IMR-90 (cell line): ENCODE measurements at places on chromosomes 3 and 15.

GRCh38 chr3:177596248-177596815 lies 399.1 kb upstream of the TBL1XR1 start:
- DNase-seq, result no peak

- DNase-seq, result no peak
These were observed 27.1 kb downstream of the KY start for GRCh38 chr3:134623615-134624245.

DNA sequence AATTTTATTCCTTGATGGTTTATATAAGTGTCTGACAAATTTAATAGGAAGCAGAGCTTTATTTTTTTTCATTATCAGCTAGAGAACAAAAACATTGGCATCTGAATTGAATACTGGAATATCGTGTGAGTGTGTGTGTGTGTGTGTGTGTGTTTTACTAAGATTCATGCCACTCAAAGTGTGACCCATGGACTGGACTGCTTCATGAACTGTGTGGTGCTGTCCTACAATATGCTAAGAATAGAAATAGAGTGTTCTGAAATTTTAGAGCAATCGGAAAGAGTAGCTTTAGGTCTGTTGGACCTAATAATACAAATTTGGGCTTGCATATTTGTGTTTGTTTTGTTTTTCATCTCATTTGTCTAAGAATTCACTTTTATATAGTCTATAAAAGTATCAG lies 89.6 kb downstream of the MITF start:
- DNase-seq, result no peak

- DNase-seq, result no peak
These were observed 53.9 kb downstream of the NIPA2 start for GRCh38 chr15:22892333-22892732.

GRCh38 chr3:25088284-25088683 lies 339.8 kb upstream of the RARB start:
- DNase-seq, result no peak

GRCh38 chr3:175404621-175405020 lies 545.5 kb downstream of the NAALADL2 start:
- no peak for DNase-seq

DNA sequence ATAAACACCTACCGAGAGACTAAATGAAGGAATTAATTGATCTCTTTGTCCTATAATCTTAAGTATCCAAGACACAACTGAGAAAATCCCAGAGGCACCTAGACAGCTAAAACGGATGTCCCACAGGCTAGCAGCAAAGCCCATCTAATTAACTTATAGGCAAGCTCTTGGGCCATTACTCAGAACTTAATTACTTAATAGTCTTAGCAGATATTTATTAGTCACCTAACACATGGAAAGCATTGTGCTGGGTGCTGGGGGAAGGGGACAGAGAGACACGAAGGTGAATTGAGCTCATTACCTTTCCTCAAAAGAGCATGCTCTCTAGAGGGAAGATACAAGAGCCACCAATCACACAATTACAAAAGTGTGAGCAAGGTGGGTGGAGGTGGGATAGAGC lies 189.8 kb upstream of the PROK2 start:
- no peak for DNase-seq

- no peak for DNase-seq
These were observed 38.8 kb upstream of the LINGO1 start for GRCh38 chr15:77671362-77672056.

GRCh38 chr3:15510493-15510892 lies 11.0 kb downstream of the COLQ start:
- DNase-seq, result no peak

GRCh38 chr3:126912491-126913195 lies 70.3 kb upstream of the PLXNA1 start:
- no peak for DNase-seq

DNA sequence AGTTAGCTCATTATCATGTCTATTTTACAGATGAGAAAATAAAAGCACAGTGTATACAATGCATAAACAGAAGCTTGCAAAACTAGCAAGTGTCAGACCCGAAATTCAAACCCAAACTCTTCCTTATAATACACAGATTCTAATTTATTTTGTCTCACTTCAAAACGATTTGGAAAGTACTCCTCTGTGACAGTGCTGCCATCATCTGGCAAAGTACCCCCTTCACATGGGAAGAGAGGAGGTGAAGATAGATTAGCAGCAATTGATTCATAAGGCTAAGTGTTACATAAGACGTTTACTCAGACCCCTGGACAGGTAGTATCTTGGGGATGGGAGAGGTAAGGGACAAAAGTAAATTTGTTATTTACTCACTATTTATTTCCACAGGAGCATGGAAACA lies 744.0 kb upstream of the SGO1 start:
- no peak for DNase-seq

DNA sequence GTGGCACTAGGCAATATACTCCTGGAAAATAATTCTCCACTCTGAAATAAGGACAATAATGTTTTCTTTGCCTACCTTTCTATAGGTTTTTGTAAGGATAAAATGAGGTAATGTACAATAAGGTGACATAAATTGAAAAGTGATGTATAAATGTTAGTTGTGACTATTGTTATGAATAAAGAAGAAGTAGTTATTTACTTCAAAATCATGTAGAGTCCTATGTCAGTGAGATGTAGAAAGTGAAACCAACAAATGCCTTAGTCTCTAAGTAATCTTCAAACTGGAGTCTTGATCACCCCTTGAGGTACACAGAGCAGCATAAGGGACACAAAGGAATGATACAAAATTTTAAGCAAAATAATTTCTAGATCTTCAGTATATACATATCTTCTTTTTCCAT lies 60.3 kb upstream of the TP63 start:
- DNase-seq, result no peak

DNA sequence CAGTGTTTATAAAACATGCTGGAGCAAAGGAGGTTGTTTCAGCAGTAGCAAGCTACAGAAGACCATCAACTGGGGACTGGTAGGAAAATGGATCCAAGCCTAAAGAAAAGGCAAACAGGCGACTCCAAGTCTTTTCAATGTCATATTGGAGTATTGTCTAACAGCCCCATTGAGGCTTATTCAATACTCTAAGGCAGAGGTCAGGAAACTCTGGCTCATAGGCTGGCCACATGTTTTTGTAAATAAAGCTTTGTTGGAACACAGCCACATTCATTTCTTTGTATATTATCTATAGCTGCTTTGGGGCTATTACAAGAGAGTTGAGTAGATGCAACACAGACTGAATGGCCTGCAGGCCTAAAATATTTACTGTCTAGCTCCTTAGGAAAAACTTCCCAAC lies 77.5 kb downstream of the RPL22L1 start:
- peak; percentile 23 for DNase-seq
